ENCODE measurements at places on chromosomes 16 and 17.
A peak's percentile ranks its signal among the peaks of the same experiment; 100 is the strongest.

- no peak for DNase-seq
Measured at GRCh38 chr17:64540118-64540776, 33.5 kb downstream of the CEP95 start.

GRCh38 chr16:63652091-63652490, 1469.8 kb downstream of the CDH11 start:
- DNase-seq: no peak

GRCh38 chr17:1915889-1916288, 86.1 kb downstream of the RPA1 start:
- DNase-seq: no peak

- no peak for DNase-seq
Measured at GRCh38 chr17:64273006-64273405, 9.9 kb upstream of the TEX2 start.

DNA sequence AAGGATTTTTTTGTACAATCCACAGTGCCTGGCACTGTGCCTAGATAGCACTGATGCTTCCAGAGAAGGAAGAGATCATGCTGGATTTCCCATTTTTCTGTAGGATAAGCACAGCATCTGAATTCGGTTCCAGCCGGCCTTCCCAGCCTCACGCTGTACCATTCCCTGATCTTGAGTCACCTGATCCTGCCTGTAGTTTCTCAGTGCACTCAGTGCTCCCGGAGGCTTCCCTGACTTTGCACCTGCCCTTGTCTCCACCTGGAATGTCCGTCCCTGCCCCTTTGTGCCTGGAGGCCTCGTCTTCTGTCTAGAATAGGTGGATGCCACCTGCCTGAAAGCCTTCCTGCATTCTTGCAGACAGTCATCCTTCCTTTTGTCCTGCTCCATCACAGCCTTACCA, 179.9 kb downstream of the CCDC182 start:
- no peak for DNase-seq

GRCh38 chr16:30628628-30629540, 18.7 kb upstream of the ZNF689 start:
- DNase-seq: peak; percentile 96

DNA sequence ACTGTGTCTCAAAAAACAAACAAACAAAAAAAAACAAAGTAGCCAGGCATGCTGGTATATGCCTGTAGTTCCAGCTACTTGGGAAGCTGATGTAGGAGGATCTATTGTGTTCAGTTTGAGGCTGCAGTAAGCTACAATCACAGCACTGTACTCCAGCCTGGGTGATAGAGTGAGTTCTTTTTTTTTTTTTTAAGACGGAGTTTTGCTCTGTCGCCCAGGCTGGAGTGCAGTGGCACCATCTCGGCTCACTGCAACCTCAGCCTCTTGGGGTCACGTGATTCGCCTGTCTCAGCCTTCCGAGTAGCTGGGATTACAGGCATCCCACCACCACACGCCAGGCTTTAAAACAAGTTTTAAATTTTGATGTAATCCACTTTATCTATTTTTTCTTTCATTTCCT, 80.2 kb upstream of the STAC2 start:
- DNase-seq: no peak

DNA sequence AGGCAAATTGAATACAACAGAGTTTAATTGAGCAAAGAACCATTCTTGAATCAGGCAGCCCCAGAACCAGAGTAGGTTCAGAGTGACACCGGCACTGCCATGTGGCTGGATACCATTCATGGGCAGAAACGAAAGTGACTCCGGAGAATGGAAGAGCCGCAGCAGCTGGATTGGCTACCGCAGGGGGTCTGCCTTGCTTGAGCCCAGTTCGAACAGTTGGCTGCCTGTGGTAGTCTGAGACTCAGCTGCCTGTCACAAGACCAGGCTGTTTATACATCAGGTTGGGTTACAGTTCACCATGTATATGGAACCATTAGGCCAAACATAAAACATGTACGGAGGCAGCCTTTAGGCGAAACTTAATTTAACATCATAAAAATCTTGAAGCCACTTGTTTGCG, 205.2 kb upstream of the CHMP6 start:
- no peak for DNase-seq

GRCh38 chr17:80856863-80857755, 134.5 kb upstream of the CHMP6 start:
- DNase-seq: no peak

- DNase-seq: no peak
Measured at GRCh38 chr17:19457830-19458271, 46.8 kb downstream of the RNF112 start.

DNA sequence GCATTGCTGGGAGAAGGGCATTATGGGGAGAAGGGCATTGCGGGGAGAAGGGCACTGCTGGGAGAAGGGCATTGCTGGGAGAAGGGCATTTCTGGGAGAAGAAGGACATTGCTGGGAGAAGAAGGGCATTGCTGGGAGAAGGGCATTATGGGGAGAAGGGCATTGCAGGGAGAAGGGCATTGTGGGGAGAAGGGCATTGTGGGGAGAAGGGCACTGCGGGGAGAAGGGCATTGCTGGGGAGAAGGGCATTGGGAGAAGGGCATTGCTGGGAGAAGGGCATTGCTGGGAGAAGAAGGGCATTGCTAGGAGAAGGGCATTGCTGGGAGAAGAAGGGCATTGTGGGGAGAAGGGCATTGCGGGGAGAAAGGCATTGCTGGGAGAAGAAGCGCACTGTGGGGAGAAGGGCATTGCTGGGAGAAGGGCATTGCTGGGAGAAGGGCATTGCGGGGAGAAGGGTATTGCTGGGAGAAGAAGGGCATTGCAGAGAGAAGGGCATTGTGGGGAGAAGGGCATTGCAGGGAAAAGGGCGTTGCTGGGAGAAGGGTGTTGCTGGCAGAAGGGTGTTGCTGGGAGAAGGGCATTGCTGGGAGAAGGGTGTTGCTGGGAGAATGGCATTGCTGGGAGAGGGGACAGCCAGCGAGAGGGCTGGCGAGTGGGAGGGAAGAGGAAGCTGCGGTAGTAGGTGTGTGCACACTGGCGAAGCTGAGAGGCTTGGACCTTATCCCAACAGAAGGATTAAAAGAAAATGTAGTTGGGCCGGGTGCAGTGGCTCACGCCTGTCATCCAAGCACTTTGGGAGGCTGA, 4.6 kb upstream of the PYDC1 start:
- no peak for DNase-seq

GRCh38 chr17:30514895-30515596, 37.8 kb downstream of the GOSR1 start:
- DNase-seq: no peak

GRCh38 chr16:88539652-88540345, 30.4 kb upstream of the ZC3H18 start:
- no peak for DNase-seq

DNA sequence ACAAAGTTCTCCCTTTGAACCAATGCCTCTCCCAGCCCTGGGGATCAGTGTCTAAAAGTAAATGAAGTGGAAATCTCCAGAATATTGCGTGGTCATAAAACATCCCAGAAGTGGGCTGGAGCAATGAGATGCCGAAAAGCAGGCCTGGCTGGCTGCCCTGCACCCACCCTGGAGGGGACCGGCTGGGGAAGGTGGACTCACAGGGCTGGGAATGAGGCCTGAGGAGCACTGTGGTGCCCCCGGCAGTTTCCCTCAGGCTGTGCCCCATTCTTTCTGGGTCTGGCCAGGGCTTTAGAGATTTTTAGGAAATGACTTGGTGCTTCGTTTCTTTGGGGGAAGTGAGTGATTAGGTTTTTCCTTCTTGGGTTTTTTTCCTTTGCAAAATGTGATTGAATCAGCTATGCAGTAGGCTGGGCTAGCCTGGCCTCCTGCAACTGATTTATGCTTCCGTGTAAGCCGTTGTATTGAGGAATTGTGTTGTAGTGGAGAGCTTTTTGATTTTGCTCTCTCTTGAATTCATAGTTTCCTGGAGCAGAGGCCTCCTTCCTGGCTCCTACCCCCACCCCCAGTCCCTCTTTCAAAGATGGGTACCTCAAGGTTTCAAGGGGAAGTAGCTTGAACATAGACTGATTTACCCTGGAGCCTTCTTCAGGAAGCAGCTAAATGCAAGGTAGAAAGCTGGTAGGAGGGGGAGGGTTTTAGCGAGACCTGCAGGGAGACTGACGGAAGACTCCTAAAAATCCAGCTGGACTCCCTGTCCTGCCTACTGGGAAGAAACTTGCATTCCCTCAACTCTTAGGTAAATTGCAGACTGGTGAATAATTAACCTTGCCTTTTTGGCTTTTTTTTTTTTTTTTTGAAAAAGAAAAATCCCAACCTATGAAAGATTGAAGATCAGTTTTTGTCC, 170.2 kb downstream of the RAB11FIP4 start:
- no peak for DNase-seq

GRCh38 chr16:84239141-84239769, 557 bp downstream of the KCNG4 start:
- no peak for DNase-seq

DNA sequence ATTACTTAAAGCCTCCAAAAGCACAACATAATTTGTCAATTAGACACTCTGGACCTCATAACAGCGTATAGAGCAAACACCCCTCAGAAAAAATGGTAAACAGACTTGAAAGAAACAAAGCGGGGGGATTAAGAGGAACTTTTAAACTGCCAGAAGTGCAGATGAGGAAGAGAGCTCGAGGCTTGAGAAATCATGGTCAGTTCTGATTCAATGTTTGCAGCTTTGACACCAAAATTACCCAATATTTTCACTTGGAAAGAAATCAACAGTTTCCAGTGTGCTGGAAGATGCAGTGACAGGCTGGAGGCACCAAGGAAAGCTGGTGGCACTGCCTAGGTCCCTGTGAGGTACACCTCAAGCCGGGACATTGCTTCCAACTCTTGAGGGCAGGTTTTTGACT, 180.9 kb upstream of the TOX3 start:
- no peak for DNase-seq

GRCh38 chr17:40251576-40251975, 32.5 kb downstream of the WIPF2 start:
- no peak for DNase-seq

DNA sequence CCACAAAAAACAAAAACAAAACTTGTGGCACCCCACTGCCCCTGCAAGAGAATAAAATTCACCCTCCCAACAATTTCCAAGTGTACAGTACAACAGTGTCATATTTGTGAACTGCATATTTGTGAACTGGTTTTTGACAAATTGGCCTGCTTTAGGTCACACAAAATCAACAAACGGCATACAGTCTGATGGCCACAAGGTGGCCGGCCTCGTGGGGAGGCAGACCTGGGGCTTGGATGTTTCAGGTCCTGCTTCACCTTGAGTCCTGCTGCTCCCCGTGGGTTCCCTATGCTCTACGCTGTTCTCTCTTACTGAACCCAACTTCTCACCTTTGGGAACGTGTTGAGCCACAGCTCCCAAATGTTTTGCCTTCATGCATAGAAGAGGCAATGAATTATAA, 102.2 kb downstream of the CDK5R1 start:
- DNase-seq: no peak

GRCh38 chr16:54591816-54592246, 305.2 kb upstream of the IRX3 start:
- DNase-seq: no peak

DNA sequence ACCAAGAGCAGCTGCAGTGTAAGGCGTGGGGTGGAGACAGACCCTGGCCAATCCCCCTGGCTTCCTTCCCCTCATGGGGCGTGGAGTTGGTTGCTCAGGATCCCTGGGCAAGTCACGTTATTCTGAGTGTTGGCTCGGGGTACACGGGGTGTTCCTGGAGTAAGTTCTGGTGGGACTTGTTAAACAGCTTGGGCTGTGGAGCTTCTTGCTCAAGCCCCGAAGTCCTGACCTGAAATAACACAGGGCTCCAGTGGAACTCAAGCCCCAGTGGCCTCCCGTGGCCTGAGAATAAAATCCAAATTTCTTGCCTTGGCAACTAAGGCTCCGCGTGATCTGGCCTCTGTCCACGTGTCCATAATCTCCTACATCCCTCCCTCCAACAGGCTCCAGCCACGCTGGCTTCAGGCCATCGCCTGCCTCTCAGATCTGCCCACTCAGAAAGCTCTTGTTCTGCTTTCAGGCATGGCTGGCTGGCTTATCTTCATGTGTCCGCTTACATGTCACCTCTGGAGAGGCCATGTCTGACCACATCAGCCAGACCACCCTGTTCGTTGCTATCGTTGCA, 49.3 kb upstream of the BCO1 start:
- no peak for DNase-seq

- DNase-seq: no peak
Measured at GRCh38 chr16:1325261-1325660, 8.2 kb upstream of the BAIAP3 start.

DNA sequence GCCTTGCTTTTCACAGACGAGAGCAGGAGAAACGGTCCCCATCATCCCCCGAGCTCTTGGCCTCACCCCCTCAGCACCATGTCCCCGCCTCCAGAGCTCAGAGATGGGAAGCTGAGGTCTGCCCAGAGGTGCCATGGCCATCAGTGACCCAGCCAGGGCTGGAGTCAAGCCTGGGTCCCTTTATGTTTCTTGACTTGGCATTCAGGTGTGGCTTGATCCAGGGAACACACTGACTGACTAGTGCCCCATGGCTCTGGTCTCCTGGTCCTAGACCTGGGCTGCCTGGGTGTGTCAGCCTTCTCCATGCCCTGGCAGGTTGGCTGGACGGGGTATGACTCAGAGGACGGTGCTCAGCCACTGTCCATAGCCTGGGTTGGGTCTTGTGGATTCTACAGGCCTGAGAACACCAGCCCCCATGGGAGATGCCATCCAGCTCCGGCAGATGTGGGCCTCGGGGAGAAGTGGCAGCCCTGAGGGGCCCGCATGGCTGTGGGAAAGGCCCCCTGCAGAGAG, 54.2 kb downstream of the ZFPM1 start:
- DNase-seq: no peak

DNA sequence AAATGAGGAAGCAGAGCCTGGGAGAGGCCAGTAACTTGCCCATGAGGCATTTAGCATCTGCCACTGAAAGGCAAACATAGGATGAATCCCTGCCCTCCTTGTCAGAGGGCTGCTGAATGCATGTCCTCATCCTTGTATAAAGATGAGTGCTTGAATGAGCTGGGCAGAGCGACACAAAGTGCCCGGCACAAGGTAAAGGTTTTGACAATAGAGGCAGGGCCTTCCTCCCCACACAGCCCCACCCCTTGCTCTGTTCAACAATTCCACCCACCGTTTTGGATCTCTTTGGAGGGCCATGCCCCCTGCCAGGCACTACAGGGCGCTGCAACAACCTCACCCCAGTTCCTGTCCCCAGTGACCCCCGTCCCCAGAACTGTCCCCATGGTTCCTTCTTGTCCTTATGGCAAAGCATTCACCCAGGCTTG, 1.4 kb upstream of the KRT19 start:
- no peak for DNase-seq

GRCh38 chr17:68255731-68256538, 8.1 kb downstream of the AMZ2 start:
- DNase-seq: no peak

- DNase-seq: no peak
Measured at GRCh38 chr17:31373150-31374093, 18.1 kb upstream of the RAB11FIP4 start.

DNA sequence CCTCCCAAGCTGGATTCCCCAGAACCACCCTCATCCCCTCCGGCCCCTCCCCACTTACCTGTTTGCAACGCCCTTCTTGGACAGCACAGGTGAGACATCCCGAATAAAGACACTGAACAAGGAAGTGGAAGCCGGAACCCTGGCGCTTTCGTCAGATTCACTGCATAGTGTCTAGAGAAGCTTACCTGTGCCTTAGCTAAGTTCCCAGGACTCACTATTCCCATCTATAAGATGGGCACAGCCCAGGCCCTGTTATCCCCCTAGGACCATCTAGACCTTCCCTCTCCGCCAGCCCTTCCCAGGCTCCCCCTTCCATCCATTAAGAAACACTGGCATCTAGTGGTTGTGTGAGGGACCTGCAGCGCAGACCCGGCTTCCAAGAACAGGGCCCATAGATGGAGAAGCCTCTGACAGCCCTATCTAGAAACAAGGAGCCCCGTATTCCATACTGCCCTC, 26.9 kb upstream of the RPL38 start:
- DNase-seq: peak; percentile 64

GRCh38 chr16:70657956-70658355, 11.6 kb downstream of the IL34 start:
- no peak for DNase-seq

Measured in stimulated activated CD4-positive, alpha-beta T cell treated with anti-CD3 and anti-CD28 coated beads, Interleukin-2, amount 100 ng/mL, for 24 hours (primary cell).